ENCODE measurements at places on chromosomes 7 and 10. TPM values are rescaled to one million over a fixed set of nuclear protein-coding genes. Genes with fewer than 3 reads are reported as not detected.

DNA sequence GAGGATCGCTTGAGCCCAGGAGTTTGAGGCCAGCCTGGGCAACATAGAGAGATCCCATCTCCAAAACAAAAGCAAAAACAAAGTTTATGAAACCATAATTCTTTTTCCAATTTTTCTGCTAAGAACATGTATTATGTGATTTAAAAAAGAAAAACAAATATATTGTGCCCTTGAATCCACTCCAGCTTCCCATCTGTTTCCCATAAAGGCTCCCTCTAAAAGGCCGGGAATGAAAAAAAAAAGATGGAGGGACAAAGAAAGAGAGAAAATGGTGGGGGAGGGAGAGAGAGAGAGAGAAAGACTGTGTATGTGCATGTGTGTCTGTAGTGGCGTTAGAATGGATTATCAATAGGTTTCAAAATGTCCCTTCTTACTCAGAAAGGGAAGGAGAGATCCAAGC, 20.5 kb upstream of the GSDME start:
- DNase-seq, result no peak

DNA sequence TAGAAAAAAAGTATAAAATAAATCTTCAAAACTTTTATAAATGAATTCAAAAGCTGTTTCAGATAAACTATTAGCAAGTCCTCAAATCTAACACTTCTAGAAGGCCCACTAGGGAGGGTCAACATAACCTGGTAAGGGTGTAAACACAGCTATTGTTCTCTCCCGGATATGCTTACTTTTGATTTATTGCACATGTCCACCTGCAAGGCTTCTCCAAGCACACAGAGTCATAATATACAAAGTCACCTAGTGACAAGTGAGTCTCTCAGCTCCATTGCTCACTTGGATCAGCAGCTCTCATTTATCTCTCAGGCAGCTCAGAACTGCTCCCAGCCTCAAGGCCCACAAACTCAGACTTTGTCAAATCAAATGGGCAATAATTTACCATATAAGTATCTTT, 44.0 kb upstream of the COL1A2 start:
- peak; percentile 7 for DNase-seq

- DNase-seq, result peak; percentile 29
Observed at GRCh38 chr10:5975641-5976473, 1.5 kb downstream of the IL15RA start.

DNA sequence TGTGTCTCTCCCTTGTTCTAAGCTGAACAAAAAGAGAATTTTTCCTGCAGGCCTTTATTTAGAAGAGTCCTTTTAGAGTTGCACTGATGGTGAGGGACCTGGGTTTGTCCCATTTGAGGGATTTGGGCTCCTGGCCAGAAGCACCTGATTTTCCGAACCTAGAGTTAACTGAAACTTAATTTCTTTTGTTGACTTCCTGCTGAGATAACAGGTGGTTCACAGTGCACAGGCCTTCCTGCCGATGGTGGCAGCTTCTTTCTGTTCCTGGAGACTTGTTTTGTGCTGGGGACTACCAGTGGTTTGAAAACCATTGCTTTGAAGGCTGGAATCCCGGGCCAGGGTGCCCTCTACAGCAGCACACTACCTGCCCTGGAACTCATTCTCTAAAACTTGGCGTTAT, 99.2 kb downstream of the SUGCT start:
- DNase-seq, result no peak

- no peak for DNase-seq
Observed at GRCh38 chr10:75083972-75084833, 27.3 kb upstream of the SAMD8 start.

DNA sequence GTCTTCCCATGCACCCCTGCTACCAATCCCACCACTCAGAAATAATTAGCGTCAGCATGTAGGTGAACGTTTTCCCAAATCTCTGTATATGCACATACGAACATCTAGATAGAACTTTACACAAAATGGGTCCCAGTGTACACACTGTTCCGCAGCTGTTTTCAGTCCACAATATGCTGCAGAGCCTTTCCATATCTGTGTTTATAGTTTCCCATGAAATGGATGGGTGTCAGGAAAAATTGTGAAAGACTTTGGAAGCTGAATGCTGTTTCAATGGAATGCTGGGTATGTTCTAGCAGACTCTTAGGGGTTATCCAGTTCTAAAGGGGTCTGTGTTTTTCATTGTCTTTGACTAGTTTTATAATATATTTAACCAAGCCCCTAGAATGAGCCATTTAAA, 13.8 kb downstream of the GRK5 start:
- DNase-seq, result no peak

DNA sequence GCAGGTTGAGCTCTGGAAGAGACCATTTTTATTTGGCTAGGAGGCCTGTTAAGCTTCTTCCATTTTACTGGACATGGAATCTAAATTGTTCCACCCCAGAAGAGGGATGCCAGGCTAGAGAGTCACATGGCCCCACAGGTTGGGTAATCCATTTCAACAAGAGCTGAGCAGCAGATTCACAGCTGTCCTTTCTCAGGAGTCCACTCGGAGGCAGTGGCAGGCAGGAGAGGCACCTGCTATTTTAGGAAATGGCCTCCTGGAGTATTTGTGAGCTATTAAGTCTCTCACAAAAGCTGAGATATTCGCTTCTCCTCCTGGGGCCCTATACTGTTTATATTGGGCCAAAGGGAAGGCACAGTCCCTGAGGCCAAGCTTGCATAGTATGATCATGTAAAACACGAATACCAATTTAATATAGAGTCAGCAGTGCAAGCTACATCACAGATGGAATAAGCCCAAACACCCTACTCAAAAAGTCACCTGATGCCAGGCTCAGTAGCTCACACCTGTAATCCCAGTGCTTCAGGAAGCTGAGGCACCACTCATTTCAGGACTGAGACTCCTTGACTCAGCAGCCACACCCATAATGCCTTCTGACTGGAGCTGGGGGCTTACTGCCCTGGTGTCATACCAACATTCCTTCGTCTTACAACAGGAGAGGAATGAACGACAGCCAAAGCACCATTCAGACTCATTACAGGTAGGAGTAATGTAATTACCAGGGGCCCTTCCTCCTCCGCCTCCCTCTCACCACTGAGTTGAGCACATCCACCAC, 124.1 kb downstream of the LMBR1 start:
- DNase-seq, result no peak

DNA sequence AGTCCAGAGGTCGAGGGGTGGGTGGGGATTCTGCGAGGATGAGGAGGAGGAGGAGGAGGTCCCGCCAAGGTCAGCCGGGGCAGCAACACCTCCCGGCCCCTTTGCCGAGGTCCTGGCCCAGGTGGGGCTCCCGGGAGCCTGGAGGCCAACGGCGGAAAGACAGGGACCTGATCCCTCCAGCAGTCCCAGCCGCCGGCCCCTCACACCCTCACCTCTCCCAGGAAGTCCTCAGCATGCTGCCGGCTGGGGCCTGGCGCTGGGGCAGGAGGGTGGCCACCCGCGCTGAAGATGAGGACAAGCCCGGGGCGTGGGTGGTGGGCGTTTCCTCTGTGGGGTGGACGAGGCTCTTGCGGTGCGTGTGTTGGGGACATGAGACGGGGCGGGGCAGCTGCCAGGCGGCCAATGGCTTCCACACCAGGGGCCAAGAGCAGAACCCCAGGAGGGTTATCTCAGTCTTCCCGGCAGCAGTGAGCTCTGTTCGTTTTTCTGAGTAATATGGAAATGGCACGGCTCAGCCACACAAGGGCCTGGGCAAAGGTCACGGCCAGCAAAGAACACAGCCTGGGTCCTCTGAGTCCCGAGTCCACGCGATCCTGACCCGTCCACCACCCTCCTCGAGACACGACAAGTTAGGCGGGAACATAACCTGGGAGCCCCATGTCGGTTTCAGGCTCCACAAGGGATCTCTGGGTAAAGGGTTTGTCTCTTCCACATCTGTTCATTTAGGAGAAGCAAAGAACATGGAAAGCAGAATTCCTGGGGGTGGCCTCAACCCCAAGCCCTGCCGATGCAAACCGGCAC, 82.9 kb upstream of the PDGFA start:
- DNase-seq, result no peak

DNA sequence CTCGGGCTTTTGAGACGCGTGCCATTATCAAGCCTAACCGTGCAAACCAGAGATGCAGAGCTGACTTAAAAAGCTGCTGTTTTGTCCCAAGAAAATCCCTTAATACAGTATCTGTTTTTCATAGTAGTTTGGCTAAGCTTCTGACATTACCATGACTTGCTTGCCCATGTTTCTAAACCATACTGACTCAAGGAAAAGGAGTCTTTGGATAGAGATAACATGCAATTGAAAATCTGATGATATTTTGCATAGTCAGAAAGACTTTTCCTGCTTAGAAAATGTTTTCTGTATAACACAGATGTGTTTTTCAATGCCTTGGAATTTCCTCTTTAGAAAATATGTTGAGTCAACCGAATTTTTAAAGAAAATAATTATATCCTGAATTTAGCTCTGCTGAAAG, 21.5 kb upstream of the AKR1E2 start:
- no peak for DNase-seq

GRCh38 chr7:135320268-135320667, 86.6 kb downstream of the STRA8 start:
- peak; percentile 33 for DNase-seq

DNA sequence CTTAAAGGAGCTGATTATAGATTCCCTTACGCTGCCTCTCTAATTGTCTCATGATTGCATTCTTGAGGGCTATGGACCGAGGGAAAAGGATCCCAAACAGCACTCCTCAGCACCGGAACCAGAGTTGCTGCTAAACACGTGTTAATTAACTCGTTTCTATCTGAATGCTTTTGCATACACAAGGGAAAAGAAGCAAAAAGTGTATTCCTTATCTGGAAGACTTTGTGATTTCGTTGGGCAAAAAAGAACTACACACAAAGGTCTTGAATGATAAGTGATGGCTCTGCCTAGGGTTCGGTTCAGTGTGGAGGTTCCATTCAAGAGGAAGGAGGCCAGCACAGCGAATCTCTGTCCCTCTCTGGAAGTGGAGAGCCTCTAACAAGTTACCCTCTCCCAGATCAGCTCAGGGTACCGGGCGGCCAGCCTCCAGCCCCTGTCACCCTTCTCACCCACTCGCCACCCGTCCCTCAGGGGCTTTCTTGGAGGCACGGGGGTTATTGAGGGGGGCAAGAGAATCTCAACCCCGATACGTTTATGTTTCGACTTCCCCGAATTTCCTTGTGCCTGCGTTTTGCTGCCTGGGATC, 515 bp upstream of the SLC4A2 start:
- peak; percentile 78 for DNase-seq

DNA sequence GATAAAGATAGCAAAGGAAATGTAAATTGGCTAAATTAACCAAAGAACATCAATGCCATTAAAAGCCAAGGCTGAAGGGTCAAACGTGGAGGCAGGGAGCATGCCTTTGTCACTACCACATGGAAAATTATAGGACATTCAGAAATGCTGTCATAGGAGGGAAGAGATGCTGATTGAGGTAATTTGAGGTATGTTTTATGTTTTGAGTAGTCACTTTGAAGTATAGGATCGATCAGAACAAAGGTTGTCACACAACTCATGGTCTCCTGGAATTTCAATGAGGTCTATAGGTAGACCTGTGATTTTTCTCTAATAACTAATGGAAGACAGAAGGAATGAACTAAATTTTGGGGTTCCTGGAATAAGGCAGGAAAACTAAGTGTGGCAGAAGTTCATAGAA, 149.8 kb downstream of the SEMA3A start:
- no peak for DNase-seq

DNA sequence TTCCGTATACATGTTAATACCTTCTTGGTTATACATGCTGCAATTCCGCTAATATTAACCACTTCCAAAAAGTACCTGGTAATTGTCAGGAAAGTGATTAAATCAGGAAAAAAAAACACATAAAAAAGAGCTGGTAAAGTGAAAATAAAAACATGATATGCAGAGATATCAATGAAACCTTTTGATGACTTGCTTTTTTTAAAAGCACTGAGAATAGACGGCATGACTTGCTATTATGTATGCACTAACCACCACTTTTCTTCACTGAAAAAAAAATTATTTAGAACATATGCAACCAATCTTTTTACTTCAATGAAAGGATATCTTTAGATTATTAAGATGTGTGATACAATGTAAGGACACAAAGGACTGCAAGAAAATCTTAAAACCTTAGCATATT, 163.0 kb downstream of the KMT2E start:
- no peak for DNase-seq

DNA sequence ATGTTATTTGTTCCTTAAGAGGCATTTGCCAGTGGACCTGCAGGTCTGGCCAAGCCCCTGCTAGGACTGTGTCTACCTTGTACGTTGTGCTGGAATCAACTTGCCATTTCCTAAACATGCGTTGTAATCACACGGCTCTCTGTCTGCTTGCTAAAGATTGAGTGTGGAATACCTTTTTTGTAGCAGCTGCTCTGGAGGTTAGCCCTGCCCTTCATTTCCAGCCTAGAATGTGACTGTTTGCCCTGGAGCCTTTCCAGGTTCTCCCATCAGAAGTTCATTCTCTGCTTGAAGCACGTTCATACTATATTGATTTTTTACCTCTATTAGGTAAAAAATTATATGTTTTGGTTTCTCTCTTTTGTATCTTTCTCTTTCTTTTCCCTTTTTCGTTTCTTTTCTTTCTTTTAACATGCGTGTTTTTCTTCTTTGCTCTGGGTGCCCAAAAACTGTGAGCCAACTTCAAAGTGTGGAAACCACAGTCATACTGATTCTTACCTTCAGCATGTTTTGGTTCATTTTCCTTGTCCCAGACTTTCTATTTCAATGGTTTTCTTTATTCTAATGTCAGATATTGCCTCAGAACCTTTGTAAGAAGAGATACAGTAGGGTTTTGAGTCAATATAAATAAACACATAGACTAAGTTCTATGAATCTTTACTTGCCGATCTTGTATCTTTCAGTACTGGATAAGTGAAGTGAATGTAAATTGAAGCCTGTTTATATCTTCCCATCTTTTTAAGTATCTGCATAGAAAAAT, 111.9 kb upstream of the RPA3 start:
- DNase-seq, result no peak

- no peak for DNase-seq
Observed at GRCh38 chr7:44224080-44224973, 23.5 kb downstream of the YKT6 start.

GRCh38 chr7:20224025-20224424, 6.8 kb upstream of the MACC1 start:
- DNase-seq, result no peak

- no peak for DNase-seq
Observed at GRCh38 chr7:74289659-74290552, 699 bp downstream of the CLIP2 start.

DNA sequence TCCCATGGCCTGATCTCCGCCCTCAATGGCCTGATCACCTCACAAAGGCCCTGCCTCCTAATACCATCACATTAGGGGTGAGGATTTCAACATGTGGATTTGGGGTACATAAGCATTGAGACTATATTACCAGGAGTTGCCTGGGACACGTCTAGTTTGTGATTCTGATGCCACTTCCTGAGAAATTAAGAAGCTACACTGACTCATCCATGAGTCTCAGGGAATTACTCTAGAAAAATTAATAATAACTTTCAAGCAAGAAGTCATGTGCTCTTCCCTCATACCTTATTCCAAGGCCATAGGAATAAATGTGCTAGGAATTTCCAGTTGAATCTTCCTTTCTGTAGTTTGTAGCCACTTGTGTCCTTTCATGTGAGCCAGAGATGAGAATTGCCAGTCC, 519.3 kb upstream of the MKI67 start:
- no peak for DNase-seq

FFAR4 gene
- 88.1 TPM for total RNA-seq

OR9A2 gene
- total RNA-seq, result 0.29 TPM

MEPCE gene
- 89.1 TPM for total RNA-seq

SRRM3 gene
- not detected for total RNA-seq

LRRD1 gene
- total RNA-seq, result not detected

HTRA1 gene
- not detected for total RNA-seq

CFAP46 gene
- total RNA-seq, result not detected

COMTD1 gene
- total RNA-seq, result 124 TPM
